Gastrocnemius medialis (tissue), 4 donors: ENCODE measurements at places on chromosomes 6 and 20. TPM values are rescaled to one million over a fixed set of nuclear protein-coding genes. Genes with fewer than 3 reads are reported as not detected.

- DNase-seq = no peak
These were observed 237.0 kb downstream of the NFATC2 start for GRCh38 chr20:51305316-51306052.

GRCh38 chr6:160081398-160081797 is 40.2 kb upstream of the SLC22A1 start:
- DNase-seq = no peak

HFE gene
- total RNA-seq = 1.3 TPM

GRCh38 chr6:36682328-36683144 is 4.0 kb downstream of the CDKN1A start:
- no peak for DNase-seq

DNA sequence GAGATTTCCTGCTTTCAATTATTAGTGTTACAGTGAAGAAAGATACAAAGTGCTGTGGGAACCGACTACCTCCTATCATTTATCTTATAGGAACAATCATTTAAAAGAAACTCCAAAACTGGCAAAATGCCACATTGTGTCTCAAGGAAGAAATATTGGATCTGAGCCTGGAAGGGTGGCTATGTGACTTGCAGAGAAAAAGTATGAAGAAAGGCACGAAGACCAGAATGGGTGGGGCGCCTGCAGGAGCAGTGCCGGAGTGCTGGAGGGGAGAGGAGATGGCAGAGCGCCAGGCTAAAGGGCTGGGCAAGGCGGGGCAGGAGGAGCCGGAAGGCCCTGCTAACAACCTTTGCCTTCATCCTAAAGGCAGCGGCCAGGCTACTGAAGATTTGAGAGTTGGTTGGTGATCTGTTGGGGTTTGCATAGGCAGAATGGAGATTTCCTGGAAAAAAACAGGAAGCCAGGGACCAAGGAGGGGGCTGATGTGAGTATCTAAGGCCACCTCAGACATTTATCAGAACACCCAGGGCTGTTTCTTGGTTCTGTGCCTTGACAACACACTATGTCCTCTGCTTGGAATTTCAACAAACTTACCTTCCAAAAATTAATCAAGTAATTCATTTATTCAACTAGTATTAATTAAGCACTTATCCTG is 125.6 kb downstream of the MAFB start:
- peak; percentile 18 for DNase-seq

DNA sequence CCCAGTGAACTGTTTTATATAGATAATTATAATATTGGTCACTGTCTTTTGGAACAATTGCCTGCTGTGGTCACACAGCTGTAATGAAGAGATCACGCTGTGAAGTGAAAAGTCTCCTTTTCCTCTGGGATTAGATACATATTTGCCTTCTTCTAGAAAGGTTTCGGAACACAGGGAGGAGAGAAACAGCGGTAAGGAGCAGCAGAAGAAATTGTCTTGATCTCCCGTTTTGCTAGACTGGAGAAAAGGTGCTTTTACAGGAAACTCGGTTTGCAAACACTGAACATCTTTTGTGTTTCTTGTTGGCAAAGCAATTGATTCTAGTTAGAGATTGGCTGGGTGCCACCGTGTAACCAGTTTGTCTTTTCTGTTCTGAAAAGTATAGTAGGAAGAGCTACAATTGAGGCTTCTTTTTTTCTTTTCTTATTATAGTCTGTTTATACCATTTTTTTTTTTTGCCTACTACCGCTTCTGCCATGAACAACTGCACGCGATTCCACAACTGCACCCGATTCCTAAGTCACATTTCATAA is 404.1 kb upstream of the ID4 start:
- no peak for DNase-seq

EFCAB8 gene
- not detected for total RNA-seq

PRSS16 gene
- total RNA-seq = not detected

GRCh38 chr6:31394381-31394780 is 9.0 kb upstream of the MICA start:
- DNase-seq = no peak

DNA sequence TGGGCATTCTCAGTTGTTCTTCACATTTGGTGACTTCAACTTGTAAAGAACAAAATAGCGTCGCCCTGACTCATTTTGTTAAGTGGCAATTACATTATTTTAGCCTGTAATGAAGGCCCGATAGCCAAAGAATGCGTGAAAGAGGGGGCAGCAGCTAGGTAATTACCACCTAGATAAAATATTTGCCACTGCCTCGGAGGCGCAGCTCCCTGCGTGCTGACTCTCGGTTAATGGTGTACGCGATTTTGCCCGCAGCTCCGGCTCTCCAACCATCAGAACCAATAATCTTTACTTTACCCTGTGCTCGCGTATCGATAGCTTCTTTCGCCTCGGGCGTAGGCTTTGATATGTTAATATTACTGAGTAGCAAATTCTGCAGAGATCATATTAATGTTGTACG is 8.7 kb downstream of the TFAP2D start:
- DNase-seq = no peak

GRCh38 chr6:77624515-77624914 is 28.3 kb upstream of the MEI4 start:
- no peak for DNase-seq

DNA sequence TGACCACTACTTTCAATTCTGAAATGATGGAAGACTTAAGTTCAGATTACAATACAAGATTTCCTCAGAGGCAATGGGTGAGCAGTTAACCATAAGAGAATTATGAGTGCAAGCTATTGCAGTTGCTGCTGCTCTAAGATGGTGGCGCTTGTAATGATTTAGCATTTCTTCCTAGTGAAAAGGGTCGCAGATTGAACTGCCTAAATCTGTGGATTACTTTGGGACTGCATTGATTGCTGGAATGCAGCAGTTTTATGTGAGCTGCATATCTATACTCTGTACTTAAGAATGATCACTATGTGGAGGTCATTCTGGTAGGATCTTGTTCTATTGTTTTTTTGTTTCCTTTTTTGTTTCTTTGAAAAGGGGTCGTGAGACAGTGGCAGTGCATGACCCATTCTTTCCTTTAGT is 5.3 kb downstream of the SCAF8 start:
- DNase-seq = no peak

PDE10A gene
- total RNA-seq = 0.24 TPM

- no peak for DNase-seq
These were observed at the start of gene NFYA for GRCh38 chr6:41072836-41073202. TSS of gene NFYA (plus strand) at chr6:41072974. CDS start at chr6:41079090, 6,116 bp downstream.

- no peak for DNase-seq
These were observed 34.0 kb upstream of the FOXO3 start for GRCh38 chr6:108526739-108527174.

DNA sequence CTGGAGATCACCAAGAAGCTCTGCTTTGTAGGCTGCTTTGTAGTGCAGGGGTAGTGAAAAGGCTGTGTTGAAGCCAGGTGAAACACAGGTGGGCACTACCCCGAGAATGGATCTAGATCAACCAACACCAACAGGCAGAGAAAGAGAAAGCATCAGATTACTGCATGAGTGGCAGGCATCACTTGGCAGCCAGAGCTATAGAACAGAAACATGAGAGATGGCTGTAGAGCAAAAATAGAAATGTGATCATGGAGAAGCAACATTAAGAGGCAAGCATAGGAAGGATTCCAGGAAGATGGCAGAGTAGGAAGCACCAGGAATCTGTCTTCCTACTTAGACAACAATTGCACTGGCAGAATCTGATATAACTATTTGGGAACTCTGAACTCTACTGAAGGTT is 311.1 kb upstream of the TCF21 start:
- DNase-seq = peak; percentile 59

DNA sequence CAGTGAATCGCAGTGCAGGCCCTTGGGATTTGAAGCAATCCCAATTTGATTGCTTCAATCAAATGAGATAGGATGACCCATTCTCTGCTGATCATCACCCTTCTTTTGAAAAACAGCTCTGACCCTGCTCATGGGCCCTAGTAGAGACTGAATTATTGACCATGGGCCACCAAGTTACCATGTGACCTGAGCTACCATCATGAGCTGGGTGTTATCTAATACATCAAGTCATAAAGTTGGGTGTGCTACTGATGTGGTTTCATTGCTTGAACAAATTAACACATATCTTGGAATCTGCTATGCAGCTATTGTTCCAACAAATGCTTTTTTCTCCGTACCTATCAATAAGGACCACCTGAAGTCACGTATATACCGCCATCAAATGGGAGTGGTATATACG is 54.8 kb upstream of the CNKSR3 start:
- DNase-seq = no peak

GRCh38 chr6:90044182-90044832 is 150.0 kb downstream of the GJA10 start:
- DNase-seq = no peak

GRCh38 chr6:75735491-75736186 is 13.4 kb upstream of the MYO6 start:
- DNase-seq = no peak

- DNase-seq = no peak
These were observed 22.6 kb downstream of the GABRR1 start for GRCh38 chr6:89194559-89194958.

DNA sequence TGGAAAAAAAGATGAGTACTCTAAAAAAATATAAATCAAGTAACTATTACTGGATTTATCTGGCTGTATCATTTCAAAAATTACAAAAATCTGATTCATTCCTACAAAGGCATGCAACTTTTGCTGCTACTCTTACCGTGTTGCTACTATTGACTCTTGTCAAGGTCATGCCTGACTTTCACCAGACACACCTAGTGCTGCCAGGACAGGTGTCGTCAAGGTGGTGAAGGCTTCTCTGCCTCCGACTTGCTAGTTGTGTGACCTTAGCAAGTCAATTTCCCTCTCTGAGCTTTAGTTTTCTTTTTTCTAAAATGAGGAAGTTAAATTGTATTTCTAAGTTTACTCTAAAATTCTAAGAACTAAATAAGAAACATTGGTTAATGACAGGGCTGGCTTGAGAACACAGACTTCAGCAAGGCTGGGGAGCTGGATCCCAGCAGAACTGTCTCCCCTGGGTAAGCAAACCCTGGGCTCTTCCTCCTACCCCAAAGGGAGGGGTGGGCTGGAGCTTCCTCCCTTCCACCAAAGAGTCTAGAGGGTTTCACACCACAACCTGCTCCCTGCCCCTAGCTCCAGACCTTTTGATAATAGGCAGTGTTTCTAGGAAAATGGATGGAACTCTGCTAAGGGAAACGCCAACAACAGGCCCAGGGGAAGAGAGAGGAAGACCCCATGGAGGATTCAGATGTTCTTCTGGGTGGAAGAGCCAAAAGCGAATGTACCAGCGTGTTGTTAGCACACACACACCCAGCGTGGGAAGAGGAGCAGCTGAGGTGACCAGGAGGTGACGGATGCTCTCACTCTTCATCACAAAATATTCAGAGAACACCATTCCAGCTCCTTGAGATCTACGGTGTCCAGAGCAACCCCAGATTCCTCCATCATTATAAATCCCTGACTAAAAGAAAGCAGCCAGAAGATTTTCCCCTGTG is 47.9 kb upstream of the CITED2 start:
- DNase-seq = no peak

TEAD3 gene
- 11.5 TPM for total RNA-seq

- no peak for DNase-seq
These were observed 71.4 kb downstream of the FOXA2 start for GRCh38 chr20:22512911-22513489.

- no peak for DNase-seq
These were observed 30.7 kb upstream of the RIN2 start for GRCh38 chr20:19727251-19727847.

NFYA gene
- total RNA-seq = 8.6 TPM

SNX21 gene
- 35.8 TPM for total RNA-seq
